ENCODE measurements at places on chromosomes 2 and 18. TPM values are rescaled to one million over a fixed set of nuclear protein-coding genes. Genes with fewer than 3 reads are reported as not detected.

DNA sequence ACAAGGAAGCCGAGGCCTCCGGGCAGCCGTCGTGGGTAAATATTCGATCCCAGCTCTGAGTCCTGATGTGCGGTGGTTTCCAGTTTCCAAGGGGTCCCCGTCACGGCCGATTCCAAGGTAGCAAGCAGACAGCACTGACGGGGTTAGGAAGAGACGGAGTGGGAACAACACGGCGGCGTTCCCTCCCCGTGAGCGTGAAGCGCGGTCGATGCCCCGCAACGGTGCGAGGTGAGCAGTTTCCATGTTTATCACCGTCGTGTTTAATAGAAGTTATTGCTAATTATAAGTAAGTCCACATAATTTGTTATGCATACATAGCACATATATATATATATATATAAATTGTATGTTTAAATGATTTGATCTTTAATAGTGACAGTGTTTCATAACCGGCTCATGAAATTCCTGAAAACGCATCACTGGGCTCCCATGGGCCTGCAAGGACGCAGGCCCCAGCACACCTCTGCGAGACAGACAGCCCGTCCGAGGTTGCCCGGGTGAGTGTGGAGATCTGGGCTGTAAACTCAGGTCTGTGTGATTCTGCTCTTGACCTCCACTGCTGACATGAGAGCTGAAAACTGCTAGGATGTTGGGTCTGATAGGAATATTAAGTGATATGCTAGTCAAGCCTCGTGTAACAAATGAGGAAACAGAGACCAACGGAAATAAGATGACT lies 243.5 kb upstream of the SALL3 start:
- H3K36me3 ChIP-seq = no peaks in the 10 kb centered on the region
- H3K27ac ChIP-seq = no peak overlapping the region
- H3K4me3 ChIP-seq = no peak overlapping the region

DNA sequence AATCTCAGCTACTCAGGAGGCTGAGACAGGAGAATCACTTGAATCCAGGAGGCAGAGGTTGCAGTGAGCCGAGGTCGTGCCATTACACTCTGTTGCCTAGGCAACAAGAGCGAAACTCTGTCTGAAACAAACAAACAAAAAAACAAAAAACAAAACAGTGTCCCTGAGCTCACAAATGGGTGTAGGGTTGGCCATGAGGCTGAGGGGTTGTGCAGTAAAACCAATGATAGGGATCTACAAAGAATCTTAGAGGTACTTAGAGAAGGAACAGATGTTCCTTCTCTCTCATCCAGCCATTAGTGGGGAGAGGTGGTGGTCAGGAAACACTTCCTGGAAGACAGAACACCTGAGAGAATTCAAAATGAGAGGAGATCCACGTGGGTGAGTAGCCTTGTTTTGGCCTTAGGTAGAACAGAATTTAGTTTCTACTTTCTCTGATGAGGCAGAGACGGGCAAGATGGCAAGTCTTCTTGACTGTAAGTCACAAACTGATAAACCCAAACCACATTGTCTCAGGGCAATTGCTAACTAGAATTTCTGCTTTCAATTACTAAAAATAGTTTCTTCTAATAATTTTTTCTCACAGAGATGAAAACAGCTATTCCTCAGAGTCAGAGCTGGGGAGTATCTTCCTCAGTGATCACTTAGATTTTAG lies 61.5 kb upstream of the PPM1B start:
- H3K4me1 ChIP-seq = no peaks in the 10 kb centered on the region
- no peak overlapping the region for H3K27ac ChIP-seq
- H3K36me3 ChIP-seq = no peaks in the 10 kb centered on the region
- H3K4me3 ChIP-seq = no peak overlapping the region
- no peaks in the 10 kb centered on the region for H3K27me3 ChIP-seq

DNA sequence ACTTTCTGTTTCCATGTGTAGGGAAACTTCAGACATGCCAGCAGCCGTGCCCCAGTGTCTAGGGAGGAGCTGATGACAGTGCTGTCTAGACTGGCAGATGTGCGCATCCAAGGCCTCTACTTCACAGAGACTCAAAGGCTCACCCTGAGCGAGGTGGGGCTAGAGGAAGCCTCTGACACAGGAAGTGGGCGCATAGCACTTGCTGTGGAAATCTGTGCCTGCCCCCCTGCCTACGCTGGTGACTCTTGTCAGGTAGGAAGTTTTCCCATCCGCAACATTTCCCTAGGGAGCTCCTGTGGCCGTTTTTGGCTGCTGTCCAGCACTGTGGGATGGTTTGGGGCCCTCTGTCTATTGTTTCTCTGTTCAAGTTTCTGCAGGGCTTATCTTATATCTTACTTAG lies 143.1 kb upstream of the TTC39C start:
- H3K4me3 ChIP-seq = no peak overlapping the region
- H3K36me3 ChIP-seq = no peaks in the 10 kb centered on the region
- H3K27me3 ChIP-seq = peaks cover 2% of the 10 kb centered on the region
- H3K27ac ChIP-seq = no peak overlapping the region
- no peak for DNase-seq

Gene ELOA2
- not detected for total RNA-seq

DNA sequence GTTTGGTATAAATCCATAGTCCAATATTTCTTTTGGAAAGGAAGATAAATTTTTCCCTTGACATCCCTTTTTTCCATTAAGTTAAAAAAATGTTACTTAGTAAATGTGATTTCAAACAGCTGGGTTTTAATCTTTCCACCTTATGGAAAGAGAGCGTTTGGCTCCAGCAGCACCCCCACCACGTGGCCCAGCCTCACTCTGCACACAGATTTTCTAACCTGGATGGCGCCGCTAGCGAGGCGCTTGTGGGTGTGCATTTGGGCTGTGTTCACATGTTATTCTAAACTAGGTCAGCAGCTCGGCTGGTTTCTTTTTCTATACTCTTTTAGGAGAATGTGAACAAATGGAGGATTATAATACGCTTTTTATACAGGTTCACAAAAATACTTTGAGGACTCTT lies 218.0 kb downstream of the LDLRAD4 start:
- no peak overlapping the region for H3K27ac ChIP-seq
- H3K27me3 ChIP-seq = no peaks in the 10 kb centered on the region
- no peak for DNase-seq
- no peaks in the 10 kb centered on the region for H3K36me3 ChIP-seq

- no peaks in the 10 kb centered on the region for H3K27me3 ChIP-seq
- H3K4me3 ChIP-seq = no peak overlapping the region
- DNase-seq = peak; percentile 62
- H3K4me1 ChIP-seq = no peaks in the 10 kb centered on the region
- no peak overlapping the region for H3K27ac ChIP-seq
Measured at GRCh38 chr2:47656715-47657600, 126.0 kb upstream of the MSH6 start.

- H3K4me1 ChIP-seq = peaks cover 7% of the 10 kb centered on the region
- H3K27me3 ChIP-seq = no peaks in the 10 kb centered on the region
- peak overlapping the region; percentile 90 for H3K4me3 ChIP-seq
Measured at GRCh38 chr2:191012845-191013681, 908 bp downstream of the STAT1 start.

- no peak overlapping the region for H3K27ac ChIP-seq
- H3K4me3 ChIP-seq = no peak overlapping the region
- no peaks in the 10 kb centered on the region for H3K27me3 ChIP-seq
Measured at GRCh38 chr18:34576622-34577021, 133.5 kb upstream of the DTNA start.

GRCh38 chr2:10204326-10205161 lies 82.0 kb downstream of the RRM2 start:
- no peaks in the 10 kb centered on the region for H3K27me3 ChIP-seq
- peak; percentile 69 for DNase-seq
- no peaks in the 10 kb centered on the region for H3K4me1 ChIP-seq
- H3K36me3 ChIP-seq = no peaks in the 10 kb centered on the region
- H3K4me3 ChIP-seq = no peak overlapping the region

DNA sequence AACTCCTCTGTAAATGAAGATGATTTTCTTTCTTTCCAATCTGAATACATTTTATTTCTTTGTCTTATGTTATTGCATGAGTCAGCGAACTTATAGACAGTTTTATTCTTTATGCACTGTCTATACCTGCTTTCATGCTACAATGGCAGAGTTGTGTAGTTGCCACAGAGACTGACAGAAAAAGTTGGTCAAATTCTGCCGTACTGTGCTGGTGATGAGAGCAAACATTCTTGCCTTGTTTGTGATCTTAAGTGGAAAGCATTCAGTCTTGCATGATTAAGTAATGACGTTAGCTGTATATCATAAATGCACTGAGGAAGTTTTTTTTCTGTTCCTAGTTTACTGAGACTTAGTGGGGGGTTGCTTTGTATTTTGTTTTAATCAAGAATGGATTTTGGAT lies 32.9 kb downstream of the ZC3H15 start:
- H3K4me1 ChIP-seq = no peaks in the 10 kb centered on the region
- DNase-seq = peak; percentile 33
- no peaks in the 10 kb centered on the region for H3K36me3 ChIP-seq
- no peaks in the 10 kb centered on the region for H3K27me3 ChIP-seq

Gene CCDC121
- total RNA-seq = 2.0 TPM

DNA sequence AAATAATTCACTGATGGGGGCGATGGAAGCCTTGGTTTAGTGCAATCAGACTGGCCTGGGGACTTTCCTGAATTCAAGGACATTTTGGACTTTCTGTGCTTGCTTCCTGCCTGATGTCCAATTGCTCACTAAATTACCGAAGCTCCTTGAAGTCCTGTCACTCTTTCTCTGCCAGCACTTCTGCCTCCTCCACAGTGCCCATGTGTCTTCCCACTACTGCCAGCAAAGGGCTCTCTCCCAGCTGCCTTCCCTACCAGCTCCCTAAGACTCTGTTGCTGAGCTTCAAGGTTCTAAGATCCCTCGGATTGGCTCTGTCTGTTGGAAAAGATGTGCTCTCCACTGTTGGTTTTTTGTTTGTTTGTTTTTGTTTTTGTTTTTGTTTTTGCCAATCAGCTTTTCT lies 158.1 kb downstream of the MTCL1 start:
- H3K27me3 ChIP-seq = no peaks in the 10 kb centered on the region
- peaks cover 3% of the 10 kb centered on the region for H3K4me1 ChIP-seq
- no peaks in the 10 kb centered on the region for H3K36me3 ChIP-seq
- H3K4me3 ChIP-seq = no peak overlapping the region

Gene ARHGEF4
- 0.83 TPM for total RNA-seq

GRCh38 chr18:10289251-10289650 lies 165.2 kb upstream of the APCDD1 start:
- no peaks in the 10 kb centered on the region for H3K4me1 ChIP-seq
- H3K4me3 ChIP-seq = no peak overlapping the region
- H3K27me3 ChIP-seq = peaks cover 3% of the 10 kb centered on the region
- no peaks in the 10 kb centered on the region for H3K36me3 ChIP-seq

DNA sequence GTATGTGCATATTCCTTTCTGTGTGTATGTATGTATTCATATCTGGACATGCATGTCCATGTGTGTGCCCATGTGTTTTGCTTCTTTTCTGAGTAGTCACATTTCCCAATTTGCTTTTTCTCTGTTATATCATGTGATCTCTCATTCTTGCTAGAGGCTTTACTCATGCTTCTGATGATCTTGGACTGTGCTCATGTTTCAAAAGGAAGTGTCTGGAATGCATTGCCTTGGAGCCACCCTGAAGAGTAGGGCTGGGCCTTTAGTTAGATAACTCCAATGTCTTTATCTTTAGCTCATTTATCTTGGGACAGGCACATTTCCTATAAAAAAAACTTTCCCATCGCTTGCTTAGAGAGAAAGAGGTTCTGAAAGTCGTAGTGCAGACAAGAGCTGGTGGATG lies 859.2 kb downstream of the CNTNAP5 start:
- H3K27me3 ChIP-seq = no peaks in the 10 kb centered on the region
- H3K27ac ChIP-seq = no peak overlapping the region
- no peak overlapping the region for H3K4me3 ChIP-seq
- DNase-seq = peak; percentile 27
- H3K4me1 ChIP-seq = no peaks in the 10 kb centered on the region
- no peaks in the 10 kb centered on the region for H3K36me3 ChIP-seq

DNA sequence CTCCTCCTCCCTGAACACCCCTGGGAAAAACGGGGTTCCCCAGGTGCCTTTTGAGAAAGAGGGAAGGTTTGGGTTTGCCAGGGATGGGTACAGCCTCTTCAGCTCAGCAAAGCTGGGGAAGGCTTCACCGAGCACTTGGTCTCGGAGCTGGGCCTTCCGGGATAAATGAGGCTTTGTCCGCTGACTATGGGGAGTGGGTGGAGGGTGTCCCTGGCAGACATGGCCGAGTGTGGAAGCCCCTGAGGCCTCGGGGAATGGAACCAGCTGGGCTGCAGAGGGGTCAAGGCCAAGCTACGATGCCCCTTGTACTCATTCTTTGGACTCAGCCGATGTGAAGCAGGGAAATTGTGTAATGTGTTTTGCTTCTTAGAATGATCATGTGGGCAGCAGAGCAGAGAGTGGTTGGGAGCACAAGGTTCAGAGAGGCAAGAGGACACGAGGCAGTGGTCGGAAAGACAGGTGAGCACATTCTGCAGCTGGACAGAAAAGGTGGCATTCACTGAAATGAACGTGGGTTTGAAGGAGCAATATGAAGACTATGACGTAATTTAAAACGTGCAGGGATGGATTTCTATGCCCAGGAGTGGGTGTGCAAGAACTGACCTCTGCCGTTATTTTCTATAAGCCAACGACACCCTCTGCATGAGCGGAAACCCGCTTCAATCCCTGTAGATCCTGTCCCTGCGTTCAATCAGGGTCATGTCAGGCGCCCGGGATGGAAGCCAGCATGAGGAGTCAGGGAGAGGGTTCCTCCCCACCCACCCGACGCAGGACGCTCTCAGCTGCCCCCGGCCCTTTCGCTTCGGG lies 142.6 kb downstream of the PXDN start:
- H3K27ac ChIP-seq = no peak overlapping the region
- H3K27me3 ChIP-seq = peaks cover 2% of the 10 kb centered on the region
- H3K4me1 ChIP-seq = peaks cover 33% of the 10 kb centered on the region
- H3K36me3 ChIP-seq = no peaks in the 10 kb centered on the region
- DNase-seq = peak; percentile 69

DNA sequence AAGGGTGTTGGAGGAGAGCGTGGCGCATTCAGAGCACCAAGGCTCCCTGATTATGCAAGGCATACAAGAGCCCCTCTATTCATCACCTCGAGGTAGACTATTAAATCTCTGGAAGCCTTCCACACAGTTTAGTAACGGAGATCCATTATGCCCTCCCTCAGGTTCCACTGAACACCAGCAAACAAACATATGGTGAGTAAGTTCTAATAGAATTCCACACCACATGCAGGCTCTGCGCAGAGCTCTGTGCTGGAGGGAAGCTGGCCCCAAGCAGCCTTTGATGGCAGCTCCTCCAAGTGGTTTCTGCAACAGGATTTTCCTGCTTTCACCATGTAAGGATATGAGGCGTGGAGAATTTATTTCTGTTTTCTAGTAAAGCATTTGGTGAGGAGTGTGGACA lies 238.6 kb downstream of the C1D start:
- H3K27me3 ChIP-seq = no peaks in the 10 kb centered on the region
- no peaks in the 10 kb centered on the region for H3K36me3 ChIP-seq
- no peaks in the 10 kb centered on the region for H3K4me1 ChIP-seq
- no peak overlapping the region for H3K4me3 ChIP-seq

- no peak overlapping the region for H3K4me3 ChIP-seq
- peaks cover 69% of the 10 kb centered on the region for H3K27me3 ChIP-seq
- H3K27ac ChIP-seq = no peak overlapping the region
- H3K36me3 ChIP-seq = no peaks in the 10 kb centered on the region
Measured at GRCh38 chr2:170823088-170823897, 6.6 kb downstream of the GAD1 start.
